NCI-H524 (cell line): ENCODE measurements at places on chromosomes 2 and 18.

DNA sequence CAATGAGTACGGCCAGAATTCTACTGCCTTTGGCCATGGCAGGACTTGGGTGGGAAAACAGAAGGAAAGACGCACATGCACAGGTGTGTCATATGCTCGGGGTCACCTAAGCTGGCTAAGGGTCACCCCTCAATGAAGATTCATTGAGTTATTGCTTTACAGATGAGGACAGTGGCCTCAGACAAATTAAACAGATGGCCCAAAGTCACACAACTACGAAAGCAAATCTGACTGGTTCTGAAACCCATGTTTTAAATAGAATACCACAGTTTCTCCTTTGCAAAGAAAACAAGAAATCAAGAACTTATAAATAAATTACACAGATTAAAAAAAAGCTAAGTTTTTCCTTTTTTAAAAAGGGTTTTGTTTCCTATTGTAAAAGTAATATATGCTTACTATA lies 70.5 kb downstream of the ID2 start:
- DNase-seq: no peak

DNA sequence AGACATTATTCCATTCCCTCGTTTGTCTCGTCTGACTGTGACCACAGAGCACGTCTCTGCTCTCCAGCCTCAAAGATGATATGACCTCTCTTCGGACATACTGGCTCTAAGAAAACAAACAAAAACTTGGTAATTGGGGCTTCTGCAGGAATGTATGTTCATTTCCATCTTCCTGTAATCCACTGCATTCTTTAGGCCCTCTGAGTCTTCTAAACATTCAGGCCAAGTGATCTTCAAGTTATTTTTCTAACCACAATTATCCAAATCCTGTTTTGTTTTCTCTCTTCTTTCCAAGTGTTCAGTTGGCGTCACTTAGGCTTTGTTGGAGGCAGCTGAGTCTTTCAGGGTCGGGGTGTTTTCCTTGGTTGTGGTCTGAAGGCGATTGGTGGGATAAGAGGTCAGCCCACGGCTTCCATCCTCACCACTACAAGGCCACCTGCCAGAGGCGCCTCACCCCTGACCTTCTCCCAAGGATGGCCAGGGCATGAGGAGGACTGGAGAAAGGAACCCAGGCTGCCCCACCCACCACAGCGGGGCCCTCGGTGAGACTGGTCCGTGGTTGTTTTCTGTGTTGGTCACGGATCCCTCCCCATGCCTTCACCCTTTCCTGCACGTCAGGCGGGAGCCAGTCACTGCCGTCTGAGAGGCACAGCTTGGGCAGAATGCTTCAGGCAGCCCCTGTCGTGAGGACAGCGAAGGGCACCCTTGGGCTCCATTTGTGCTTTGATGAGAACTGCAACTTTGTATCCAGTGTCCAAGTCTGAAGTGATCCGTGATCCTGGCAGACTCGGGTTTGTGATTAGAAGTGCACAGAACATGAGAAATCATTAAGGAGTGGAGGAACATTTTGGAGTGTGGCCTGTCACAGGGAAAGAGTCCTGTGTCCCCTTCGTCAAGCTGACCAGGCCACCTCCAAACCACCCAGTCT lies 88.6 kb upstream of the FHL2 start:
- no peak for DNase-seq

GRCh38 chr2:19351899-19352697 lies 6.3 kb downstream of the OSR1 start:
- DNase-seq: no peak

DNA sequence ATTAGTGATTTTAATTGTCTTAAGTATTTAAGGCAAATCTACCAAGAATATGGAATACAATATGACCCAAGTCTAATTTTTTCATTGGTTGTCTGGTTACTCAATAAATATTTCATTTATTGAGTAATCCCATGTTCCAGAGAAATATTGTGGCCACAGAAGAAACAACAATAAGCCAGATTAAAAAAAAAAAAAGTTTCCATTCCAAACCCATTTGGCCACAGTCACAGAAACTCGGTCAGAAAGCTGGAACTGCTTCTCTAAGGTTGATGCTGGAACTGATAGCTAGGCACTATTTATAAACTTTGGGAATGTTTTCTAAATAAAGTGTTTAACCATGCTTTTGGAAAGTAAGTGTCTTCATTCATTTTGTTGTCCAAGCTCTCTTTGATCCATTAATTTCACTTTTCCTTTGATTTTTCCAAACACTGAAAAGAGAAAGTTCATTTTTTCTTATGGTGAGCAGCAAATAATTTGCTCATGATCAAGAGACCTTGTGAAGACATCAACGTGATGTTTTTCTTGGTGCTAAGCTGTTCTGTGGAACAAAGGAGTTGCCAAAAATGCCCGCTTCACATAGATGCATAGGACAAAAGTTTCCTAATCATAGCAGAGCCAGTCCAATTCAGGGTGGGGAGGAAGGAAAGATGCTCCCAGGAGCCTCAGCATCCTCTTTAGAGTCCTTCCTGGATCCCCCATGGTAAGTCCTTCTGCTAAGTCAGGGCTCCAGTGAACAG lies 72.1 kb upstream of the CCBE1 start:
- no peak for DNase-seq
